ENCODE measurements at places on chromosomes 1 and 21.

GRCh38 chr1:207251066-207251465, 70.4 kb upstream of the CD55 start:
- DNase-seq: no peak

DNA sequence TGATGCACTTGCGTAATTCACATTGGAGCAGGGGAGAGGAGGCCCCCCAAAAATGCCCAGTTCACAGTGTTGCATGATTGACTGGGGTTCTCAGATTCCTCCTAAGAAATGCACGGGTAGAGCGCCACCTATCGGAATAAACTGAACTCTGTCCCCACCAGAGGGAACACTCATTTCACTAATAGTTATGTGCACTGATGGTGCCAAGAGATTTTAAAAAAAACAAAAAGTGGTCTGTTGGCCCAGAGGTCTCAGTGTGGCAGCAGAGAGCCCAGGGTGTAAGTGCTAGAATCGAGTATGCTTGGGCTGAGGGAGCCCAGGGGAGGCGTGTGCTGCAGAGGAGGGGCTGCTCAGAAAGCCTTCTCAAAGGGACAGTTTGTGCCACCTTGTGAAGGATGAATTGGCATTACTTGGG, 6.9 kb downstream of the PINK1 start:
- DNase-seq: peak; percentile 90

DNA sequence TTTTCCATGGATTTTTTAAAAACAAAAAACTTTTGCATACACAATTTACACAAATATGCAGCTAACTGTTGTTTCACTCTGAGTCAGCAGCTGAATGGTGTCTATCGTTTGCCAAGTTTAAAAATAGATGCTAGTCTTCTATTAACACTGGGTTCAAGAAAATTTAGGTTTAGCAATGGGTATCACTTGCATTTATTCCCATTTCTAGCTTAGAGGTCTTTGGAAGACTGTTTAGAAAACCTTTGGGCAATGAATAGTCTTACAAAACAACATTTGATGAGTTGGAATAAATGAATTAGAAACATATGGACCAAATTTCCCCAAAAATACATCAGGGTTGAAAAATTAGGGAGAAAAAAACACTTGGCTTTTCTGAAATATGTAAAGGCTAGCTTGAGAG, 165.8 kb downstream of the LYPLAL1 start:
- DNase-seq: no peak

GRCh38 chr1:115401676-115402075, 63.6 kb upstream of the NGF start:
- DNase-seq: no peak

DNA sequence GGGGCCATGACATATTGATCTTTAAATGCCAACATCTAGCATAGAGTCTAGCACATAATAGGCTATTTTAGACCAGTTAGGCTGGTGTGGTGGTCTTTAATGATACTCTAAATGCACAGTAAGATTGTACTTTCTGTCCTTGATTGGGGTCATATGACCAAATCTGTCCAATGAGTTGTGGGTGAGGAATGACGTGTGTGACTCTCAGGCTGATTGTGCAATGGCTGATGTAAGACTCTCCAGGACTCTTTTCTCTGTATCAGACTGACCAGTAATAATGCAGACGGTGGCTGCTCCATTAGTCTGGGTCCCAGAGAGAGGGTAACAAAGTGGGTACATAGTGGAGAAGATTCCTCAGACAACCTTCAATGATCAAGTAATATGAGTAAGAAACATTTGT, 541.6 kb upstream of the CAMK1G start:
- no peak for DNase-seq

GRCh38 chr1:44238660-44239059, 25.4 kb downstream of the DMAP1 start:
- no peak for DNase-seq

DNA sequence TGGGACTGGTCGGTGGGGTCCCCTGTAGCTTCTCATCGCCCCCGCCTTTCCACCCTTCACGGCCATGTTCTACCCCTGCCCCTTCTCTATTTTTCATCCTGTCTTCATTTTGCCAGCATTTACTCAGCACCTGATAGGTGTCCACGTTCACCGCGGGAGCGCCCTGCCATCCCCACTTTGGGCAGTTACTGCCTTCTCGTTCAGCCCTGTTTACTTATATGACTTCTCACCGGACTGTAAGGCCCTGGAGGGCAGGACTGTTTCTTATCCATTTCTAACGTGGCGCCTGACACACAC, 380 bp downstream of the MFN2 start:
- no peak for DNase-seq

DNA sequence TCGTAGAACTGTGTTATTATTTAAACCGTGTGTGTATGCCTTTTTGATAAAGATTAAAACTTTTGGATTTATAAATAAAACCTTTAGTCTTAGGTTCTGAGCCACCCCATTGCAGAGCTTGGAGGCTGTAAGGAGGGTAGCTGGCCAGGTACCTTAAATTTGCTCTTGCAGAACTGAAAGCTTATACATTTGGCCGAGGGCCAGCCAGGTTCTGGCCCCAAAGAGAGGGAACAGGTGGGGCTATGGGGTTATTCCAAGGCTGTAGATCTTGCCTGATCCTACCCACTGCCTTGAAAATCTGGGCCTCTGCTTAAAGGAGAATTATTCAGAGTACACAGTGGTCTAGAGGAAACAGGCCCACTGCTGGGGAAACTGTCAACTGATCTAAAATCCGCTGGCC, 59.6 kb downstream of the CAMK2N1 start:
- DNase-seq: no peak

GRCh38 chr1:172821609-172822274, 162.8 kb downstream of the FASLG start:
- DNase-seq: peak; percentile 43

DNA sequence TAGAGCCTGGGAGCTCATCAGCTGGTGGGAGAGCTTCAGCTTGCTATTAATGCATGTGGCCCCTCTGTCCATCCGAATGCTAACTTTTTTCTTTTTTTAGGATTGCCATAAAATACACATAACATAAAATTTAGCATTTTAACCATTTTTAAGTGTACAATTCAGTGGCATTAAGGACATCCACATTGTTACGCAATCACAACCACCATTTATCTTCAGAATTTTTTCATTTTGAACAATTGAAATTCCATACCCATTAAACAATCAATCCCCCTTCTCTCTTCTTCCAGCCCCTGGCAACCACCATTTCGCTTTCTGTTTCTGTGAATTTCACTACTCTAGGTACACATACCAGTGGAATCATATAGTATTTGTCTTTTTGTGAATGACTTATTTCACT, 4.9 kb upstream of the KCNK1 start:
- DNase-seq: no peak

- peak; percentile 4 for DNase-seq
These were observed 11.0 kb downstream of the BRINP2 start for GRCh38 chr1:177181631-177182291.

Measured in inflammatory macrophage treated with lipopolysaccharide for 1 hour (primary cell).